ENCODE measurements at places on chromosomes 5 and 9.

- no peak for DNase-seq
These were observed 81.4 kb downstream of the ZNF622 start for GRCh38 chr5:16384222-16384621.

- DNase-seq, result no peak
These were observed 40.4 kb upstream of the F2RL2 start for GRCh38 chr5:76663573-76663972.

GRCh38 chr5:149254506-149254905 lies 17.2 kb upstream of the AFAP1L1 start:
- DNase-seq, result no peak

DNA sequence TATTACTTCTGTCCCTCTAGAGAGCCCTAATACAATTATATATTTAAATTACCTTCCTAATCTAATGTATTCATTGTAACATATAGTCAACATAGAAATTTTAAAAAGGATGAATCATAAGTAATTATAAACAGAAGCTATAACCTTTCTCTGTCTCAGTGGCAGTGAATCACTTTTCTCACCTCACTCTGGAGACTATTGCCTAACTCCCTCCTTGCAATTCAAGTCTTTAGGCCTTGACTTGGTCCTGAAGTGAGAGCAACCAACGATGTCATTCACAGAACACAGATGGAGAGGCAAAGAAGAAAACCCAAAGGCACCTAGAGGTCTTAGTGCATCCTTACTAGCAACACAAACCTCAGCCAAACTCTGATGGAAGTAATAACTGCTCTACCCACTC lies 133.3 kb upstream of the DPYSL3 start:
- peak; percentile 48 for DNase-seq

DNA sequence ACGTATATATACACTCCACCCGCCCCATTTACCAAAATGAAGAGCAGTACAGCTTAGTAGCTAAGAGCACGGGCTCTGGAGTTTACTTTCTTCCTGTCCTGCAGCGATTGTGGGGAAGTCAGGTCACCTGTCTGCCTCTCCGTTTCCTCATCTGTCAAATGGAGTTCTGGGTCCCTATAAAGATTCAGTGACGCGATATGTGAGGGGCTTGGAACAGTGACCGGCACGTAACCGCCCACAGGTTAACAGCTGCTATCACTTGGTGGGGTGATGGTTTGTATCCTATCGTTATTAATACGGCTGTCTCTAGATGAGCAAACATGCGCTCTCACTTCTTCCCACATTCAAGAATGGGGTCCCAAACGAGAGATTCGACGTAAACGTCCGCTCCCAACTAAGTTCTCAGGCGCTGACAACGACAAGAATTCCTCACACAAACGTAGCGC lies 426 bp downstream of the FAM114A2 start:
- DNase-seq, result no peak

- no peak for DNase-seq
These were observed 277.1 kb downstream of the NR3C1 start for GRCh38 chr5:143126174-143127019.

DNA sequence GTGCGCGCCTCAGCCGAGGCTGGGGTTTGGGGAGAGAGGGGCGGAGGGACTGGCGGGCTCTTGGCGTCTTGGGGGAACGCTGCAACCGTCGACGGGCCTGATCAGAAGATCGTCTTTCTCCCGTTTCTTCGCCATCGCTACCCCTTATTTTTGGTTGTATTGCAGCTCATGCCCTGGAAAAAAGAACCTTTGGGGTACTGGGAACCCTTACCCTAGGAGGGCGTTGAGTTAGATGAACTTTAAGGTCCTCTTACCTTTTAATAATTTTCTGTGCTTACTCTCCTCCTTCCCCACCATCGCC lies 719 bp downstream of the PAIP2 start:
- DNase-seq, result no peak

- DNase-seq, result no peak
These were observed 652.3 kb upstream of the FTMT start for GRCh38 chr5:121199216-121199999.

GRCh38 chr5:131239686-131240085 lies 24.2 kb upstream of the CDC42SE2 start:
- no peak for DNase-seq

- DNase-seq, result no peak
These were observed 69.8 kb downstream of the SLC46A2 start for GRCh38 chr9:112820881-112821280.

DNA sequence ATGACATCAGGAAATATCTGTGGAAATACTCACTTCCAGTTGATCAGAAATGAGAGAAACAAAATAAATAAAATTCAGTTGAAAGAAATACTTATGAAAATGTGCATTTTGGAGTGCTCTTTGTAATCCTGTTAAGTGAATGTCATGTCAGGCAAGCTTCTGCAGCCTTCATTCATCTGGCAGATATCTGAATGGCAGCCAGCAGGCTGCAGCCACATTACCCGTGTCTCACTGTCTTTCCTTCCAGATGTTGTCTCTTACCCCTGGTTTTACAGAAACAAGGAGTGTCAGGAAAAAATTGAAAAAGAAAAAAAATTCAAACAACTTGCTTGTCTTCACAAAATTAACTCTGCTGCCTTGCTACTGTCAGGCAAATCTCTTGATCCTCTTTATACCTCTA lies 445.0 kb upstream of the RIOK2 start:
- no peak for DNase-seq

GRCh38 chr9:136284951-136285350 lies 18.9 kb downstream of the CCDC187 start:
- DNase-seq, result no peak

GRCh38 chr9:12425878-12426864 lies 267.0 kb upstream of the TYRP1 start:
- DNase-seq, result no peak

DNA sequence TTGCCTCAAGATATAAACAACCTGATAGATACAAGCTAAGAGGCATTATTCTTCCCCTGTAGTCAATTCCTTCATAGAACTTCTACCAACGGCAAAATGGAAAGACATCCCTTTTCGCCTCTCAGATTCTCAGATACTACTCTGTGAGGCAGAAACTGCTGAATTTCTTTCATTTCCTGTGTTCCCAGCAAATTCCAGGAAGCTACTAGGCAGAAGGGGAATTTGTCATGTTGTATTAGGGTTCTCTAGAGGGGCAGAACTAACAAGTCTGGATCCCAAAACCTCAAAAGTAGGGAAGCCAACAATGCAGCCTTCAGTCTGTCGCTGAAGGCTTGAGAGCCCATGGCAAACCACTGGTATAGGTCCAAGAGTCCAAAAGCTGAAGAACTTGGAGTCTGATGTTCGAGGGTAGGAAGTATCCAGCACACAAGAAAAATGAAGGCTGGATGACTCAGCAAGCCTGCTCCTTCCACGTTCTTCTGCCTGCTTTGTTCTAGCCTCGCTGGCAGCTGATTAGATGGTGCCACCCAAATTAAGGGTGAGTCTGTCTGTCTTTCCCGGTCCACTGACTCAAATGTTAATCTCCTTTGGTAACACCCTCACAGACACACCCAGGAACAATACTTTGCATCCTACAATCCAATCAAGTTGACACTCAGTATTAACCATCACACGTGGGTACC lies 15.2 kb downstream of the RNF180 start:
- DNase-seq, result no peak

GRCh38 chr9:124137009-124137943 lies 120.5 kb upstream of the NEK6 start:
- no peak for DNase-seq

- DNase-seq, result no peak
These were observed 102.8 kb downstream of the PLK2 start for GRCh38 chr5:58357121-58357520.

GRCh38 chr9:91948597-91949391 lies 1.2 kb downstream of the ROR2 start:
- DNase-seq, result no peak

GRCh38 chr5:3827624-3828023 lies 232.0 kb downstream of the IRX1 start:
- DNase-seq, result no peak

DNA sequence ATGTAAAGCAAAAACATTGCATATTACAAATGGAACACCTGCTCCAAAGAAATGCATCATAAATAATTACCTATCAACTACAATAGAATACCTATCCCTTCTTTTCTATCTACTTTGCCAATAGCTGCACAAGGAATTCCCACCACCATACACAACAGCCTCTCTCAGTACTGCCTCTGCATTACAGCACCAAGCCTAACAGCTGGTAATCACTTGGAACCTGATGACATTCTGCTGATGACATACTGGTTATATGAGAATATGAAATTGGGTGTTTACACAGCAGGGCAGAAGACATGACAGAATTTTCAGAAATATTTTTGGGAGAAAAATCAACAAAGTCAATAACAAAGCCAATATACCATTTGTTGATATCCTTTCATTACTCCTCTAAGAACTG lies 43.2 kb downstream of the PSMB7 start:
- DNase-seq, result no peak

- DNase-seq, result no peak
These were observed 3.7 kb upstream of the ENTPD2 start for GRCh38 chr9:137057545-137057944.

DNA sequence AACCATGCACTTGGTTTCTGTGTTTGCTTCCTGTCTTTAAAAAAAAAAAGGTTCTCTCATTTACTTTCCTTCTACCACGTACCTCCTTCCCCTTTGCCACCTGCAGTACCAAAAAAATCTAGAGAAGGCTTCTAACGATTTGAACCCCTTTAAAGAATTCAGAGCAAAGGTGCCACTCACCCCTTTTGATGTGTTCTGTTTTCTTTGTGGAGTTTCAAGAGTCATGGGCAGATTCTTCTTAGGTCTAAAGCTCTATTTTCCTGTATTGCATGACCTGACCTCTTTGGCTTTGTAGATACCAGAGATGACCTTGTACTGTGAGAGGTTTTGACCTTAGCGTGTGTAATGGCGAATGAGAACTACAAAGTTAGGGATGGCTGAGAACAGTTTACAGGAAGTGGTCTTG lies 29.0 kb downstream of the TXNDC8 start:
- DNase-seq, result no peak

DNA sequence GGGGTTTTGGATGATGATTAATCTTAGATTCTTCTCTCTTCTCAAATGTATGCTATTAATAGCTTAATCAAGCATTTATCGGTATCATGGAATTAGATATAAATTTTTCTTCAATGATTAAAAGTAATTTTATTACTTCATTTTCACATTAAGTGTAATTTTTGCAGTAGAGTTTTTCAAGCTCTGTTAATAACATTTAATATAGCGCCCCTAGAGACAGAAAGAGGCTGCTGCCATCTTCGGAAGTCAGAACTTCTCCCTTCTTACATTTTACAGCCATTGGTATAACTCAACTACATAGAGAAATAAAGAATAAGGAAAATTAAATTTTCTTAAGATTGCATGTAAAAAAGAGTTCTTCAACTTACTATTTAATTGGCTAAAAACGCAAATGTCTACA lies 540.3 kb downstream of the GABRG2 start:
- no peak for DNase-seq

GRCh38 chr5:142862594-142862993 lies 92.4 kb downstream of the ARHGAP26 start:
- DNase-seq, result no peak

GRCh38 chr5:180613814-180614188 lies 22.5 kb upstream of the SCGB3A1 start:
- no peak for DNase-seq

DNA sequence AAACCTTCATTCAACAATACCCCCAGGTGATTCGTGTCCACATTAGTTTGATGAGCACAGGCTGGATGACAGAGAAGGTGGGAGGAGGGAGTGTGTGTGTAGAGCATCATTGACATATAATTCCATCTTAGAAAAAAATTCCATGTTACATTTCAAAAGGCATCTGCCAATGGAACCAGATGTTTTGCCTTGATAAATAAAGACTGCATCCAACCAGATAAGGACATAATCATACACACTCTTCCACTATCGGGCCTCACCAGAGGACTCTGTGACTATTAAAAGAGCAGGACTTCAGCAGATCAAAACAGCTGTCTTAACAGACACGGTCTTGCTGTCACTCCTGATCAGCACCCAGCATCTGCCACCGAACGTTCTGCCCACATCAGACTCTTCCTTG lies 96.4 kb upstream of the SPIN1 start:
- no peak for DNase-seq

GRCh38 chr5:79074641-79075040 lies 5.1 kb downstream of the BHMT2 start:
- DNase-seq, result no peak

GRCh38 chr5:33043343-33043997 lies 332.3 kb downstream of the NPR3 start:
- no peak for DNase-seq

DNA sequence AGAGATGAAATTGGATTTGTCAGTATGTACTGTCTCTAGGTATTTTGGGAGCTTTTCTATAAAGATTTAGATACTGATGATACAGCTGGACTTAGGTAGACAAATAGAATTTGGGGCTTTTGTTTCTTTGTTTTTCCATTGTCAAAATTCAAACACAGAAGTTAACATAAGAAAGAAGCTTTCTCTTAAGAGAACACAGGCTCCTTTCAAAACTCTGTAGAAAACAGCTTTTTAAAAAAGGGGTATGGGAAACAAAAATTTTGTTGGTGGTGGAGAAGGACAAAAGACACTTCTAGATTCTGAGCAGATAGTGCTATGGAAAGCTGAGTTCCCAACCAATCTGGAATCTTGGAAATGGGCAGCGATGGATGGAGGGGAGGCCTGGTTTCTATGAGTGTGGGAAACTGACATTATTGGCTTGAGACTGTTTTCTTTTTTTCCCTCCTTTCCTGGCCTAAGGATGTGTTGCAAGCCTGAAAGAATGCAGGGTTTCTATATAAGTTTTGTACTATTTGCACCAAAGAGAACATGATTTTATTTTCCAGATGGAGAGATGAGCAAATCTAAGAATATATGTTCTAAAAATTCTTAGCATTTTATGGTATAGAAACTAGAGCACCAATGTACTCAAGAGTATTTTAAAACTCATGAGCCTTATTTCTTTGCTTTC lies 240.0 kb downstream of the PRR16 start:
- DNase-seq, result no peak

GRCh38 chr5:121029536-121030245 lies 565.6 kb downstream of the PRR16 start:
- DNase-seq, result no peak

DNA sequence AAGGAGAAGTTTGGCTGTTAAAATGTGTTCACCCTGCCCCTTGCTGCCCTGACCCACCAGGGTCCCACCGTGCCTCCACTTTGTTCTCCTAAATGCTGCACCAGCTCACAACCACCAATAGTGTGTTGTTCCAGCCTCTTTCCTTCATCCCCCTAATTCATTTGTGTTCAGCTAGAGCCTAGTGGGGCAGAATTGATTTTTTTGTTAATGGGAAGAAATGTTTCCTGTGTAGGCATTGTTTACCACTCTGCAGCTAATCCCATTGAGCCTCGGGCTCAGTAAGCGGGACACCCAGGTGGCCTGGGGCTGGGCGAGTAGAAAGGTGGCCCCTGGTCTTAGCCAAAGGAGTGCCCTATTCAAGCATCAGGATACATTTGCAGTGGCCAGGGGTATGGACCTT lies 127.6 kb downstream of the MVB12B start:
- no peak for DNase-seq

- DNase-seq, result no peak
These were observed 319.3 kb upstream of the RPS23 start for GRCh38 chr5:82597437-82597836.

DNA sequence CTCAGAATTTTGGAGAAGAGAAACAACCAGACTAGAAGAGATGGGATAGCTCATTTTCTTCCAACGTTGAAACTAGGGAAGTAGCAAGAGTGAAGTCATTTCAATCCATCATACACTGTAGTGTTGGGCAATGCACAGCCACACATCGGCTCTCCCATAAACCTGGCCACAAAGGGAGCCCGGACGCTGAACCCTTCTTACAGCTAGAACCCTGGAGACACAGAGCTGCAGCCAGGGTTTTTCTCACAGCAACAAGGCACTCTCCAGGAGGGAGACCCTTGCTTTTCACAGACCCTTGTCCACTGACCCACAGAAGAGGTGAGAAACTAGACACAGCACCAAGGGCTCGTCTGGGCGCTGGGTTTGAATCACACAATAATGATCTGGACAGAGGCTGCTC lies 101.4 kb upstream of the FSTL4 start:
- DNase-seq, result no peak

Measured in epithelial cell of prostate (primary cell).